ENCODE measurements at places on chromosomes 2 and 18.
A peak's percentile ranks its signal among the peaks of the same experiment; 100 is the strongest.

DNA sequence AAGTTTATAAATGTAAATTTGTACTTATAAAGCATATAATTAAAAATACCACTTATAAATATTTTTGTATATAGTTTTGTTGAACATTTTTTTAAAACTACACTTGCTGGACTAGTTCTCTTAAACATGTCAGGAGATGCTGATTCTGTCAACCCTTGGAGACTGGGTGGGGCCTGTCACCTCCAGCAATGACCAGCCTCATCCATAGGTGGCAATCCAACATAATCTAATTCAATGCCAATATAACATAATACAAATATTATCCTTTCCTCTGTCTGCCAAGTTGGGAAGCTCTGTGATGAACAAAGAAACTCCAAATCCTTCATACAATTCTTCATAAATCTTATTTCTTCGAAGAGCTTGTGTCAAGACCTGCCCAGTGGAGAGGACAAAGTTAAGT lies 140.4 kb downstream of the RBMS1 start:
- DNase-seq, result no peak

DNA sequence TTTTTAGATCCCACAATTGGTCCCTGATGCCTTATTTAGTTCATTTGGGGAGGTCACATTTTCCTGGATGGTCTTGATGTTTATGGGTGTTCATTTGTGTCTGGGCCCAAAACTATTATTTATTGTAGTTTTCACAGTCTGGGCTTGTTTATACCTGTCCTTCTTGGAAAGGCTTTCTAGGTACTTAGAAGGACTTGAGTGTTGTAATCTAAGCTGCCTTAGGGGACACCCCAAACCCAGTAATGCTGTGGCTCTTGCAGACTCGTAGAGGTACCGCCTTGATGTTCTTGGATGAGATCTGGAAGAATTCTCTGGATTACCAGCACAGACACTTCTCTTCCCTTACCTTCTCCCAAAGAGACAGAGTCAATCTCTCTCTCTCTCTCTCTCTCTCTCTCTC lies 25.0 kb upstream of the ITSN2 start:
- DNase-seq, result no peak

DNA sequence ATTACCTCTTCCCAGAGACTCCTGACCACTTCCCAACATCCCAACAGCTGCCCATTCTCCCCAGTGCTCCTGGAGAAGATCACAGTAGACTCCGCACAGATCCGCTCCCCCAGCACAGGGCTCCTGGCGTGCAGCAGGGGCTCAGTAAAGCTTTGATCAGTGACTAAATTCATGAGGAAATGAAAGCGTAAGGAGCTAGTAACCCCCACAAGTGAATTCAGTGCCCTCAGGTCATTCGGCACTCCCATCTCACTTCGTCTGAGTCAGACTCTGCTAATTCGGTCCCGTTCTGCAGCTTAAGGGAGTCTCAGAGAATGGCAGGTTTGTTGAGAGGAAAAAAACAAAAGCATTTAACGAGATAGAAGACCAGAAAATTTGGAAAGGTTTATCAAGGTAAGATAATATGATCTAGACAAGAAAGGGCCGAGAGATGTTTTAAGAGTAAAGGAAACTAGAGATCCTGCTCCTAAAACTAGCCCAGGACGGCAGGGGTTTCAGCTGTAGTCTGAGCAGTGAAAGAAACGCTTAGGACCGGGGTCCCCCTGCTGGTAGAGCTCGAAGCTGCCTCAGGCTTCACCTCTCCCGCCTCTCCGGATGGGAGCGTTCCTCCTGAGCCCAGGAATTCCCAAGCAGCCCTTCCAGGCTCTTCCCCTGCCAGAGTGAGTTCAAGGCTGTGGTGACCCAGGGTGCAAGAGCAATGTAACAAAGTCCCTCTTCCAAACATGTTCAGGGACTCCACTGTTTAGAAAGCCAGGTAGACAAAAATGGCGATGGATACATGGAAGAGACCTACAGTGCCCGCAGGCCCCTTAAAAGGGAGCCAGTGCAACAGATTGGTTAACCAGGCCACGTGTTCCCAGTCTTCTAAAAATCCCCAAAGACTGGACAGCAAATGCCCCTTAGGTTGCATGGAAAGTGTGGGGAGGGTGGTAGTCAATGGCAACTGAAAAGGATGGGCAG lies 127.3 kb downstream of the DNER start:
- peak; percentile 91 for DNase-seq

DNA sequence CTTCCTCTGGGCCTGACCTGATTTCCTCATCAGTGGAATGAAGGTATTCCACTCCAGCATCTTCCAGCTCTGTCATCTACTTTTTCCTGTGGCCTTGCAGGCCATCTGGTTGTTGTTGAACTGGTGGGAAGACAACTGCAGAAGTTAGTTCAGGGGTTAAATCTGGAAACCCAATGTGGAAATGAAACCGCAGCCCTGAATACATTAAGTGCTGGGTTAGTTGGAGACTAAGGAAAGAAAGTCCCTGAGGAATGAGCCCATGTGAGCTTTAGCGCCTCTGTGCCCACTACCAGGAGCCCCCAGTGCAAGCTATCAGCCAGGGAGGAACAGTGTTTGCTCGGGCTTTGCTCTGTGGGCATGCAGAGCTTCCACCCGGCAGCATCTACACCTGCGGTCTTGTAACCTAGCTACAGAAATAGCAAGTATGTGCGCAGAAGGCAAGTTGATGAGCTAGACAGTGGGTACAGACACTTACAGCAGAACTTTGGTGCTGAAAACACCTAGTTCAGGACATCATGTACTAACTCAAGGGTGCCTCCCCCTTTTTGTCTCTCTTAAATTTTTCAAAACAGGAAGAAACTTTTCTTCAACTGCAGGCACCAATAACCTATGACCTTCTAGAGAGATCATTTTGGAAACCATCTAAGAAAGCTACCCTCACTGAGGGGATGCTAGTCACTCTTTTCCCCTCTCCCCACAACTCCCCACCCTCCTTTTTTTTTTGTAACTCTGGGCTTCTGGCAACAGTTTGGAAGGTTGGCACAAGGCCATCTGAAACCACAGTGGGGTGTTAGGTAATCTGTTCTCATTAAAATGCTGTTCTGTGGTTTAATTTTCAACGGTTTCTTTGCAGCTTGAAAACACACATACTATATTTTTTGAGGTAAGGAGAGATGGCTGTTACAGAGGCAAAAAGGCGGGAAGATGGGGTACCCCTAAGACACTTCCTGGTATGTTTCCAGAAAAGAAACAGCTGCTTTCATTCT lies 18.3 kb upstream of the CXCR4 start:
- no peak for DNase-seq

DNA sequence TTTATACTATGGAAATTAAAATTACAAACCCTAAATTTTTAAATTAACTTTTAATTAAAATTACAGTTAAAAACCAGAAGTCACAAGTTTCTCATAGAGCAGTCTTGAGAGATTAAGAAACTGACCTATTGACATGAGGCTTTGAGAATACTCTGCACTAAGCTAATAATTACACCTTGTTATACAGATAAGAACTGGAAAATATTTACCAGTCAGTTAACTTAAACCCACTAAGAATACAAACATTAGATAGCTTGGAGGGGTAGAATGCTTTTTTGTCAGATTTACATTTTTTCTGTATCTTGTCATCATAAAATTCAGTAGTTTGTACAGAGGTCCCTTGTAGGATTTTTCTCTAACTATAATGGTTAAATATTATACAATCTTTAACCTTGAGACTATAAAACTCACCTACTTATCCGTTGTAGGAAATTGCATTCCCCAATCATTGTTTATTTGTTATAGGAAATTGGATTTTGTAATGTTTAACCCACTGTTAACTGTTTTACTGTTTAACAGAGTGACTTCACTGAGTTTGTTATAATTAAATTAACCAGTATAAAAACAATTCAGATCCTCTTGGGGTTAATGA lies 219.7 kb upstream of the PKDCC start:
- no peak for DNase-seq
